ENCODE measurements at places on chromosomes 1 and 21.

GRCh38 chr1:115252585-115252984 lies 85.5 kb downstream of the NGF start:
- peak; percentile 3 for DNase-seq

- DNase-seq = no peak
Measured at GRCh38 chr21:42022091-42022430, 11.9 kb upstream of the ZBTB21 start.

GRCh38 chr1:23577056-23578004 lies 18.0 kb upstream of the ID3 start:
- no peak for DNase-seq

DNA sequence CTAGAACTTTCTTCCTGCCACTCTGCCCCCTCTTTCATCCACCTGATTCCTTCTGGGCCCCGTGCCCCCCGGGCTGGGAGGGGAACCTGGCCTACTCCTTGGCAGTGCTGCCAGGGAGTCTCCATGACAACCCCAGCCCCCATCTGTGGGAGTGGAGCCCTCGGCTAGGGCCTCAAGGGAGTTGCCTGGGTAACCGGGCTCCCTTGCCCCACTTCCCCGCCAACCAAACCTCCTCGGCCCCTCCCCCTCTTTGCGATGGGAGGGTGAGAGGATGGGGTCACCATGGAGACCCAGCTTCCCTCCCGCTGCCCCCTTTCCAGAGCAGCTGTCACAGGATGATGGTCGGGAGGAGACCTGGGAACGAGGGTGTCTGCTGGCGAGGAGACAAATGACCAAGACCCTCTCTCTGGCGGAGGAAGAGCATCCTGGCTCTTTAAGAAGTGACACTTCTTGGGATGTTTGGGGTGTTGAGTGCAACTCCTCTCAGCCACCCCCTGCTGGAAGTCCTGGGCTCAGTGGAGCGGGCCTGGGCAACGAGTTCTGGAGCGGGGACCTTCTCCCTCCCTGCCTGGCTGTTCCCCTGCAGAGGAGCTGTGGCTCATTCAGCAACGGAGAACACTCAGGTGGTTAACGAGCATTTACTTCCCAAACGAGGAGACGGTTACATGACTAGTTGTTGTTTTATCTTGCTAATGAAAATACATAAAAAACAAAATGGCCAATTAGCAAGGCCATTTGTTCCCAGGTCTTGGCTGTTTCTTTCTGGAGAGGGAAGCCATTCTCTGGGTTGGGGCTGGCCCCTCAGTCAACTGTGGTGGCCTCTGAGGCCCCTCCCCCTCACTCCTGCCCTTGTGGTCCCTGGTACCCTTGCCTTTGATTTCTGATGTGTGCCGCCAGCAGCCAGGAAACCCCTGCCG lies 82.8 kb downstream of the UBIAD1 start:
- no peak for DNase-seq

- DNase-seq = no peak
Measured at GRCh38 chr1:170460001-170460400, 72.0 kb upstream of the GORAB start.

GRCh38 chr1:205668951-205669340 lies 11.4 kb downstream of the SLC45A3 start:
- peak; percentile 42 for DNase-seq

GRCh38 chr1:206693592-206693991 lies 8.9 kb downstream of the MAPKAPK2 start:
- DNase-seq = no peak

DNA sequence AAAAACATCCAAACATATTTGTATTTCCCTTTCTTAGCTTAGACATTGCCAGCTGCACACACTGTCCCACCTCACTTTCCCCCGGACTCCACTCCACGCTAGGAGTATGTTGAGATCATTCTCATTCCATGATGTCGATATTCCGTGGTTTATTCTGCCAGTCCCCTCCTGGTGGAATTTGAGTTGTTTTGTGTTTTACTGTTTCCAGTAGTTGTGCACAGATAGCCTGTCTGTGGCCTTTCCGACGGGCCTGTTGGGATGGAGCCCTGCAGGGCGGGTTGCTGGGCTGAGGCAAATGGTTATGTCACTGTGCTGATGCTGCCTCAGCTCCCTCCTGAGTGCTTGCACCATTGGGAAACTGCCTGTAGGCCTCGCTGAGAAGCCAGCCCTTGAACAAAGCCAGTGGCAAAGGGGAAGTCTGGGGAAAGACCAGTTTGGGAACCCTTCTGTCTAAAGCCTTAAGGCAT lies 12.8 kb downstream of the TRAPPC10 start:
- DNase-seq = peak; percentile 58

GRCh38 chr1:154463512-154463990 lies 38.5 kb upstream of the TDRD10 start:
- peak; percentile 85 for DNase-seq

- DNase-seq = no peak
Measured at GRCh38 chr21:25670726-25671125, 31.7 kb downstream of the JAM2 start.

GRCh38 chr1:155383406-155383805 lies 62.7 kb downstream of the RUSC1 start:
- DNase-seq = peak; percentile 25

DNA sequence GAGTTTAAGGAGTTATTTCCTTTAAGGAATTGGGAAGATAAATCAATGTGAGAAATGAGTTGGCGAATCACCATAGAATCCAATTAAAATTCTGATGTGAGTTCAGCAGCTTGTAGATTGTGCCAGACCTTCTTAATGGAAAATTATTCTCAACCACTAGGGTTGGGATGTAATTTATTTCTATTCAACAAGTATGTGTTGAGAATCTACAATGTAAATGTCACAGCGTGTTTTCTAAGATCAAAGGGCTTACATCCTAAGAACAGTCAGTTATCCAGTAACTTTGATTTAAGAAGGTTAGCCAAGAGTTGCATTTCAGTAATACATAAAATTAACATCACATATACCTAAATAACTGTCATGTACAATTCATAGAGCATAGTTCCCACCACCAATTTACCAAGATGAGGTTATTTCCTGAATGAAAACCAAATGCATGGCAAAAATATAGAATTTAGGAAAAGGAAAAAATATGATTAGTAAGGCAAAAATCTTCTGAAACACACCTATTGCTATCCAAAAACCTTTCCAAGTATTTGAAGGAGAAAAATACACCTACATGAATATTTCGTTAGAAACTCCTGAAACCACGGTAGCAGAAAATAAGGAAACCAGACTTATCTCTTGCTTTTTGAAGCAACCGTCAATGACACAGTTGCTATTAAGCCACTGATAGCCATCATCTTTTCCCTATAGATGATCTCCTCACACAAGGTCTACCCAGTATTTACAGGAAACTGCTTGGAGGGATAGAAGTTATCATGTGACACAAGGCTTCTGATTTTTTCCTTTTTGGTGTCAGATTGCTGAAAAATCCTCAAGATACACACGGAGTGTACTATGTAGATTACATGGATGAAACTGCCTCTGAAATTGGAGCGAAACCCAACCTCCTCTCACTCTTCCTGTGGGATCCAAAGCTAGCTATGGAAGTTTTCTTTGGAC lies 259.4 kb upstream of the POGK start:
- DNase-seq = no peak

DNA sequence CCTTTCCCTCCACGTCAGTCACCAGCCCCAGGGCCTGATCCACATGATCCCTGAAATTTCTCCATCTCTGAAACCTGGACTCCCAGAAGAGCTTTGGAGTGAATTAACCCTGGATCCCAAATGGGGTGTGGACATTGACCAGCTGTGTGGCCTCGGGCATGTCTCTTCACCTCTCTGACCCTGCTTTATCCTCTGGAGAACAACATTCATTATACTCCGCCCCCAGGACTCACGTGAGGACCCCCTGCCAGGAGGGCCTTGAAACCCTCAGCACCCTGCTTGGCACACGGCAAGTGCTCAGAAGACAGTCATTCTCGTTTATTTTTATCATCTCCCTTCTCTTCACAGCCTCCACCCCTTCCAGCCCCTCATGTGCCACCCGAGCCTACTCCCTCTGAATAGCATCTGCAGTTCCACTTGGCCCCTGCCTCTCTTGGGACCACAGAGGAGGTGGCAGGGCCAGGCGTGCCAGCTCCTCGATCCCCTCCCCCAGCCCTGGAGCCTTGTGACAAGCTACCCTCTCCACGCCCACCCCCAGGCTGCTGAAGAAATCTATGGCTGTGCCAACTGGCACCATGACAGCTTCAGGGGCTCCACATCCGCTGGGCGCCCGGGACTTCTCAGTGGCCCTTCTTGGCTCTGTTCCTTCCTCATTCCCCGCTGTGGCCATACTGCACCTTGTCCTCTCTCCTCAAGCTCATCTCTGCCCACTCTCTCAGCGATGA lies 18.0 kb downstream of the ADGRB2 start:
- DNase-seq = no peak

DNA sequence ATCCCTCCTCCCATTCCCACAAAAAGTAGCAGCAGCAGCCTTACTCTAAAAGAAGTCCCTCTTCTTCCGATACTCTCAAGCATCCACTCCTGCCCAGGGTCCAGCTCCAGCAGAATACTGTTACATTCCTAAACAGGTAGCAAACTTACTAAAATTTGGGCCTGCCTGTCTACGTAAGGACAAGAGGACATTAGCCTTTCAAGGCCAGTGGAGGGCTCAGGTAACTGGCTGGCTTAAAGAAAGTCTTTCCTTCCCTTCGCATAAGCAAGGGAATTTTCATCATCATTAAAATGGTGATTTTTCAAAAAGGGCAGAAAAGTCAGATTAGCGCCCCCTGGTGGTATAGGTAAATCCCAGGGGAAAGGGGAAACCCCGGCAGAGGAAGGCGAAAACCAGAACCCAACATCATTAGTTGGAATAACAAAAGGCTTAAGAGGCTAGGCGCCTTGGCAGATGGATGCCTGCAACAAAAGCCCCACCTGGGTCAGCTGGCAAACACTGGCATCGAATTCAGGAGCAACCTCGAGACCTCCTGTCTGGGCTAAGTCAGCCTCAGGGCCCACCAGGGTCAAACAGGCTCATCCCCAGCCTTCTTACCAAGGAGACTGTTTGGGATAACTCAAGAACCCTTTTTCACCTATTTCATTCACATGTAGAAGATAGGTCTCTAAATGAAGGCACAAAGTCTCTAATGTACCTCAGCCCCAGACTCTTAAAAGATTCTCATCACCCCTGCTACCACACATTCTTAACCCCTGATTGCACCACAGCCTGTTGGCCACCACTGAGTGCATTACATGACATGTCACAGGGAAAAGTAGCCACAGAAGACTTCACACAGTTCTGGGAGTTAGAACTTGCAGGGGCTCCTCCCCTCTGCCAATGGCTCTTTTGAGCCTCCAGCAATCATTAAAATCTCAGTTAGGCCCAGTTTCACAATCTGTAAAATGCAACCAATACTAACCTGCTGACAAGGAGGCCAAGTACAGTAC lies 36.7 kb downstream of the ERI3 start:
- peak; percentile 82 for DNase-seq

DNA sequence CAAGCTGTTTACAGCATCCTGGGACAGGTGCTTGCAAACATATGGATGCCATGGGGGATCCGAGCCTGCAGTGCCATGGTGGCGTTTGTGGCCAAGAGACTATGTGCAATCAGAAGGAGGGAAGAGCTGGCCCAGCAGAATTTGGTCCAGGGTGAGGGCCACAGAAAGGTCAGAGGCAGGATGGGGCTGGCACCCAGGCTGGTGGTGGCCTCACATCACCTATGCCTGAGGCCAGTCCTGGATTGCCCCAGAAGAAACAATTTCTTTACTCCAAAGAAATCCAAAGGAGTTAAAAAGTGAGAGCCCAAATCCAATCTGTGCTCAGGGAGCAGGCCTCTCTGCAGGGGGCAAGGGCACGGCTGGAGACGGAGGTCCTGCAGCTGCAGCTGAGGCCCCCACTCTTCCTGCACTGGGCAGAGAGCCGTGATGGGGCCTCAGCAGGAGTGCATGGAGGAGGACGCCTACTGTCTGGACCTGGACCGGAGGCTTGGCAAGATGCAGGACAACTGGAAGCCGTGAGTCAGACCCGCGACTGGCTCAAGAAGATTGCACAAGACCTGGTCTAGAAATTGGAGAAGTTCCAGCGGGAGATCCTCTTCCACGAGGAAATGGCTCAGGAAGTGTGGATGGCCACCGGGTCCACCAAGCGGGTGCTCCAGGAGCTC lies 163.5 kb downstream of the RYR2 start:
- DNase-seq = no peak

DNA sequence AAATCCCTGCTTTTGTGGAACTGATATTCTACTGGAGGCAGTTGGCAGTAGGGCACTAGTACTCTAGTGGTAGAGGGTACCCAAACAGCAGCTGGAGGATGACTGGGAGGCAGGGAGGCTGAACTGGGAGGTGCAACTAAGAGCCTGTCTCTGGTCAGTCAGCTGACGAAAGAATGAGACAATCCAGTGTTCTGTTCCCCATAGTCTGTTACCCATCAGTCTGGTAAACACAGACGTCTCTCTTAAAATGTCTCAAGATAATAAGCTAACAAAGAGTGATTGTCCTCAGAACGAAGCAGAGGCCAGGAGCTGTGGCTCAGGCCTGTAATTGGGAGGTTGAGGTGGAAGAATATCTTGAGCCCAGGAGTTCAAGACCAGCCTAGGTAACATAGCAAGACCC lies 30.4 kb downstream of the TFAP2E start:
- DNase-seq = no peak

DNA sequence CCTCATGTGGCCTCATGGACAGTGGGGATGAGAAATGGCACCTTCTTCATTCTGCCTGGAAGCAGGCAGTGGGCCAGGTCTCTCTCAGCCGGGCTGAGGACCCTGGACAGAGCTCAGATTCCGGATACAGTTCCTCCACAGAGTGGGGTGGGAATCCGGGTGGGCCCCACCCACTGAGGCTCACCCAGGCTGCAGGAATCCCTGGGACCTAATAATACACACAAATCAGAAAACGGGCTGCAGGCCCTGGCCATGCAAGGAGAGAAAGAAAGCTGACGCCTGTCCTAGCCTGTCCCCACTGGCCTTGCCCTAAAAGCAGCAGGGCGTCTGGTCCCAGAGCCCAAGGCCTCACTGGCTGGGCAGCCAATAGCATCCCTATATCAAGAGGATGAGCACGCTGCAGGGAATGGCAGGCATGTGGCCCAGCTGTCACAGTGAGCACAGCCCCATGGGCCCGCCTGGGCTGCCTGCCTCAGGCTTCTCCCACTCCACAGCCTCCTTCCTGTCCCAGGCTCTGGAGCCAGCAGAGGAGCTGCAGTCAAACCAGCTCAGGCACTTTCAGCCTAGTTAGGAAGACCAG lies 25.3 kb downstream of the ACTA1 start:
- DNase-seq = no peak

- DNase-seq = peak; percentile 1
Measured at GRCh38 chr1:242477944-242478343, 46.6 kb downstream of the PLD5 start.

DNA sequence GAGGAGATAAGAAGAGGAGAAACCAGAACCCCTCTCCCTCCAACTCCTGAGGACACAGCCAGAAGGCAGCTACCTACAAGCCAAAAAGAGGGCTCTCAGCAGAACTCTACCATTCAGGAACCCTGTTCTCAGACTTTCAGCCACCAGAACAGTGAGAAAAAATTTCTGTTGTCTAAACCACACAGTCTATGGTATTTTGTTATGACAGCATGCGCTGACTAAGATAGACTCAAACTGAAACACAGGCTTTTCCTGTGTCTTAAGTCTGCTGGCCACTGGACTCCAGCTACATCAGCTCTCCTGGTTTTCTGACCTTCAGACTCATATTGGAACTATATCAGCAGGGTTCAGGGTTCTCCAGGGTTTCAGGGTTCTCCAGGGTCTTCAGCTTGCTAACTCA lies 126.5 kb upstream of the TNFSF4 start:
- no peak for DNase-seq

All from hematopoietic multipotent progenitor cell treated with erythropoietin and hydrocortisone succinate and interleukin-3 and kit ligand, for 6 days (in vitro differentiated cells).